ENCODE measurements at places on chromosomes 11 and 22.

DNA sequence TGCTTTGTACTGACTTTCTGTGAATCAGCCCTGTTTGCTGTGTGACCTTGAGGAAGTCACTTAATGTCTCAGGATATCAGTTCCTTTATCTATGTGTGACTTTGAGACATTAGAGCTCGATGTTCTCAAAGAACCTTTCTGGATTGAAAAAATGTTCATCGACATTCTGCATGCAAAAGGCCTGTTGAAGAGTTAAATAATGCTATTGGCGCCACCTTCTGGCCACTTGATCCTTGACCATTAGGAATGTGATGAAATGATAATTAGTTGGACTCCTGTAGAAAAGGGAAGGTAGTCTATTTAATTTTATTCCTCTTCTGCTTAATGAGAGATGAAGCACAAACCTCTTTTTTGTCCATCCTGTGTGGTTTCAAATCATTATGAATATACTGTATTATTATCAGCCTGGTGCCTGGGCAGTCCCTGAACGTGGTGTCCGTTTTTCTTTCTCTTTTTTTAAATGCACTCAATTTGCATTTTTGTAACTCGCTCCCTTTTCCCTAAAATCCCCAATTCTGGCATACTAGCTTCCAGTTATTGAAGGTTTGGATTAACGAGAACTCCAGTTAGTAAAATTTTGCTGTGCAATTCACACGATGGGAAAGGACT lies 20.7 kb downstream of the ELF5 start:
- peak; percentile 72 for DNase-seq

DNA sequence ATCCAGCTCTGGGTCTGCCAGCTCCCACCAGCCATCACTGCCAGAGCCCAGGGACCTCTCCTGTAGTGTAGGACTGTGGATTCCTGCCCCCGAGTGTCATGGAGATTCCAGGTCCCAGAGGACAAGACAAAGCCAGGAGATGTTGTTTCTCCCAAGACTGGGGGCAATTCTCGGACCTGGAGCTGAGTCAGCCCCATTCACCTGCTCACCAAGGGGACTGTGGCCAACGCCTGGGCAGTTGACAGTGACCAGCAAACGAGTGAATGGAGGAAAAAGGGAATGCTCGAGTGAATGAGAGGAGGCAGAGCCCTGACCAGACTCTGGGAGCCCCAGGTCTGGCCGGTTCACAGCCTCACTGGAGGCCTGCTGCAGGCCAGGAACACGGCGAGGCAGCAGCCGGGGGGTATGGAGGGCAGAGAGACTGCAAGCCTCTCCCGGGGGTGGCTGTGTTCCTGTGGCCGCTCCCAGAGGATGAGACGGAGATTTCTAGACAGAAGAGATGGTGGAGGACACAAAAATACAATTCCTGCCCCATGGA lies 61.3 kb upstream of the PRR5 start:
- DNase-seq, result no peak

GRCh38 chr11:134202661-134203060 lies 21.1 kb downstream of the NCAPD3 start:
- DNase-seq, result no peak

- DNase-seq, result no peak
Observed at GRCh38 chr11:50220651-50221050, 188.0 kb downstream of the OR4C45 start.

DNA sequence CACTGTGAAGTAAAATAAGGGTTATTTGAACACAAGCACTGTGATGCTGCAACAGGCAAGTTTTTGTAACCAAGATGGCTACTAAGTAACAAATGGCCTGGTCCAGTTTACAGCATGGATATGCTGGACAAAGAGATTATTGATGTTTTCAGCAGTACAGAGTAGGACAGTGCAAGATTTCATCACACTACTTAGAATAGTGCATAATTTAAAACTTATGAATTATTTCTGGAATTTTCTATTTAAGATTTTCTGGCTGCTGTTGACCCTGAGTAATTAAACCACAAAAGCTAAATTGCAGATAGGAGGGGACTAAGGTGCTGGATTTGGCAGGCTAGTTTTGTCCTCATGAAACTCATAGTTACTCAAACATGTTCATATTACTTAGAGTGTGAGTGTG lies 33.1 kb downstream of the CEP295 start:
- no peak for DNase-seq

GRCh38 chr11:132042296-132042695 lies 671.9 kb downstream of the NTM start:
- DNase-seq, result no peak
